ENCODE measurements at places on chromosomes 2 and 18.

DNA sequence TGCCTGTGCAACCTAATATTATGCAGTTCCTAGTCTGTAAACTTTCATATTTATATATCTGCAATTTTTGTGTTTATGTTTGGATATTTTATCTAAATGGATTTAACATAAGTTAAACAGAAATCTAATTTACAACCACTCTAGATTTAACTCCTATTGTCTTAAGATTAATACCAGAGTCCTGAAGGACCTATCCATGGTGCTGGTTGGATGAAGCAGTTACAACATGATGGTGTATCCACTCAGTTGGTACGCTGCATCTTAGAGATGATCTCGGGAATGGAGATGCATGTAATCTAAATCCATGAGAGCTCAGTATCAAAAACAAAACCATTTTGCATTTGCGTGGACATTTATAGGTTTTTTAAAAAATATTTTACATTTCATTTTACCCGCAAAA lies 745.9 kb upstream of the SLC8A1 start:
- no peak for DNase-seq

GRCh38 chr18:77811503-77811902 lies 561.9 kb downstream of the GALR1 start:
- DNase-seq, result no peak

GRCh38 chr2:240433973-240434727 lies 1.3 kb upstream of the GPC1 start:
- DNase-seq, result no peak

GRCh38 chr2:30862054-30862651 lies 54.9 kb upstream of the CAPN13 start:
- peak; percentile 49 for DNase-seq

DNA sequence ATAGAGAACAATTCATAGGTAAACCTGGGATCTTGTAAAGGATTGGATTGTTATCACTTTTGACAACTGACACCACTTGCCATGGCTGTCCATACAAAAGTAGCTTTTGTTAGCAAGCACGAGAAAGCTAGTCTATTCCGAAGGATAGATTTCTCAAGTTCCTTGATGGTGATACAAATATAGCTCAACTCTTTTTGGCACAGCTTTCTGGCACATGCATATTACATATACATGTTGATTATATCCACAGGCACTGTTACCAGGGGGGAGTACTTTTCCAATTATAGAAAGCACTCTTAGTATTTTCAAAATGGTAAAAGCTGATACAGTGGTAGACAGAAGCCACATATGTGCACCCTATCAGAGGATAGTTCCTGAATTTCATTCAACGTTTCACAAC lies 168.9 kb downstream of the UPP2 start:
- DNase-seq, result no peak

Measured in SK-N-DZ (cell line).